SHP77 treated with DMSO at 0.1 percent for 48 hours (cell line): ENCODE measurements at places on chromosomes 3 and 15.

DNA sequence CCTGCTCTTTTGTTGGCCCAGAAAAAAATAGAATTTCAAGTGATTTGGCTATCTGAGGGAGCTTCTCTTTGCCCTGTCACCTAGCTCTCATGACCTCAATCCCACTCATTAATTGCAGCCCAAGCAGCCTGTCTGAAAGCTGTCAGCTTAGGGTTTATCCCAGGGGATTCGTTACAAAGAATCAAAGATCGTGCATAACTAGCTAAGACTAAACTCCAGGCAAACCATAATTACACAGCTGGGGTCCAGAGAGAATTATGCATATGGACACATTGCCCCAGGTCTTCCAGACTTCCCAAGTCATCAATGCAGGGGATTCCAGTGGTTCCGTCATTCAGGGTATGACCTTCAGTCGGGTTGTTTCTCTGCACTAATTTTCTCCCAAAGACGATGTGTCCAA, 91.6 kb upstream of the CBLB start:
- no peak for DNase-seq

DNA sequence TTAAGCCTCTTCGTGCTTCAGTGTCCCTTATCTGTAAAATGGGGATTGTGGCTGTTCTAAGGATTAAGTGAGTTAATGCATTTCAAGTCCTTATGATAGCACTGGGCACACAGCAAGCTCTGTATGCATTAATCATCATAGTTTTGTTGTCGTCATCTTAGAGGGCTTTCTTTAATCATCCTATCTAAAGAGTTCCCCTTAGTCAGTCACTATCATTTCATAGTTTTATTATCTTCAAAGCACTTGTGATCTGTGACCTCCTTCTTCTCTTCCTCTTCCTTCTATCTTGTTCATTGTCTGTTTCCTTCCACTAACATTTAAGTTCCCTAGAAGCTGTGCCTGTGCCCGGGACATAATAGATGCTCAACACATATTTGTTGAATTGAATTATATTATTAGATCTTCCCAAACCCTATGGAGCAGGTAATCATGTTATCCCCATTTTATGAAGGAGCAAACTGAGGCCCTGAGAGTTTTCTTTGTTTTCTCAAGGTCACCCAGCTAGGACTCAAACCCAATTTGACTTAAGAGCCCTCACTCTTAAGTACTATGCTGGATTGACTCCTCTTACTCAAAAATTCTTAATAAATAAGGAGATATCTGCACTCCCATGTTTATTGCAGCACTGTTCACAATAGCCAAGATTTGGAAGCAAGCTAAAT, 24.1 kb downstream of the DUOX2 start:
- no peak for DNase-seq

GRCh38 chr3:157667493-157667892, 164.3 kb upstream of the VEPH1 start:
- DNase-seq: no peak

GRCh38 chr3:160129459-160130061, 95.7 kb upstream of the C3orf80 start:
- no peak for DNase-seq

GRCh38 chr3:30393079-30393478, 213.3 kb upstream of the TGFBR2 start:
- DNase-seq: no peak

DNA sequence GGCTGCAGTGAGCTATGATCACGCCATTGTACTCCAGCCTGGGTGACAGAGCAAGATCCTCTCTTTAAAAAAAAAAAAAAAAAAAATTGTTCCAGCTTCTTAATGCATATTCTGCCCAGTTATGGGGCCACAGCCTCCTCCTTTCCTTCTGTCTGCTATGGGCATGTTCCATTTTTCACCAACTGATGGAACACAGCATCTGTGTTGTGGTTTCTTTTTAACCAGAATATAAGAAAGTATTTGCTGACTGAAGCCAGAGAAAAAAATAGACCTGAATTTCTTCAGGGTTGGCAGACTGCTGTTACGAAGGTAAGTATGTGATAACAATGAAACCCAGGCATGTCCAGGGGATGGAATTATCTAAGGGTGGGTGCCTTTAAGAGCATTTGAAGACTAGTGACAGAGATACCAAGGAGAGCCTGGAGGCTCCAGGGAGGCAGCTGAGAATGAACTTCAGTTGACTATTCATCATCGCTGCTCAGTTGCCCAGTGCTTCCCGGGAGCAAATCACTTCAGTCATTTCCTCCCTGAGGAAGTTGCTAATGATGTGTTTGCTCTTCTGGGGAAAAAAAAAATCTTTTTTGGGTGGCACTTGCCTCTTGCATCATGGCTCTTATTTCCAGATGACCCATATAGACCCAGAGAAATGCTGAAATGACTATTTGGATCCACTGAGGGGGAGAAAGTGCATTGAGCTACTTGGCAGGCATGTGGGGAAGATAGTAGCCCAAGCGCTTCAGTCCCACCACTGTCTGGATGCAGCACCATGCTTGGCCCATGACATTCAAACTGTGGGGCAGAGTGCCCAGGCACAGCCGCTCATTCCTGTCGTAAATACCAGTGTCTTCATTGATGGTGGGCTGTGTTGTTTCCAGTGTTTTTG, 14.5 kb downstream of the NCBP2 start:
- DNase-seq: no peak

DNA sequence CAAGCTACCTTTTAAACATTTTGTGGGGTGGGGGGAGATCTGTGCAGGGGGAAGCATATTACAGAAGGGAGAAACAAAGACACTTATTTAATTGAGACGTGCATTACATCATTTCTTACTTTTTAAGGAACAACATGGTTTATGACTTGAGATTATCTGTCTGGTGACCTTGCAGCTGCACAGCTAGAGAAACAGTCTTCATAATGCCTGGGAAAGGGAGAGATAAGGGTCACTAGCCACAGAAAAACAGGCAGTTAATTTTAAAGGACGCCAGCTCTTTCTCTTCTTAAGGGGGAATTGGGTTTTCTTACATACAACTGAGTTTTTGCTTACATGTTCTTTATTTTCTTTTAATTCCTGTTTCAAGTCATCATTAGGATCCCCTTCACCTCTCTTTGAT, 147.9 kb downstream of the SST start:
- no peak for DNase-seq

DNA sequence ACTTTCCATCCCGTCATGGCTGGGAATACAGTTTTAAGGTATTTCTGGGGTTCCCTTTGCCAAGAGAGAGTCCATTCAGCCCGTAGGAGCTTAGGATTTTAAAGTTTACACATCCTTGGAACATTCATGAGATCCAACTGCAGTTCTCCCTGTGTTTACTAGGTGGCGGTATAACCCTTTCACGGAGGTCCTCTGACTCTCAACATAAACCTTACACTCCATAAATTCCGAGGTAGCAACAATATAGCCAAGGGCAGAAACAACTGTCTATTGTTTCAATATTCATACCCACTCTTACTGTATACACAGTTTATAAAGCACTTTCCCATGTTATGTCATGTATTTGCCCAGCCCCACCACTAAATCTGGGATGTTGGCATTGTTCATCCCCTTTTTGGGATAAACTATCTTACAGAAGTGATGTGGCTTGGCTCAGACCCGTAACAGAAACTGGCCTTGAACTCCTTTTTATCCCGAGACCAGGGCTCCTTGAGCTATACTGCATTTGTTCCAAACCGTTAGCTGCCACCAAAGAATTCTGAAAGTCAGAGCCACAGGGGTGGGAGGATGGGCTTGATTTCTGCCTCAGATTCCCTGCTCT, 69.2 kb upstream of the COL6A5 start:
- DNase-seq: no peak

DNA sequence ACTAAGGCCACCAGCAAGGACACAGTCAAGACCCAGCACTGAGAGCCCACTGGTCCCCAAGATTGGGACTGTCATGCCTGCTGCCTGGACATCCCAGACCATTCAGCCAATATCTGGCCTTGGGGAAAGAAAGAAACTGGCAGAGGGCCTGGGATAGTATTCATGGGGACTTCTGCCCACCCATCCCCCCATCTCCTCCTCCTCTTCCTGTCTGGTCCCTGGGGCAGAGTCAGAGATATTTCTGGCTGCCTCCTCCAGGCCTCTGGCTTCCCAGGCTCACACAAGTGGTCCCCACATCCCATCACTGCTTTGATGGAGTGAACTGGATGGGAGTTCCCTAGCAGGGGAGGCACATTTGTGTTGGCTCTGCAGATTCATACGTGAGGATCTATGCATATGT, 4.2 kb upstream of the RASL12 start:
- DNase-seq: no peak

DNA sequence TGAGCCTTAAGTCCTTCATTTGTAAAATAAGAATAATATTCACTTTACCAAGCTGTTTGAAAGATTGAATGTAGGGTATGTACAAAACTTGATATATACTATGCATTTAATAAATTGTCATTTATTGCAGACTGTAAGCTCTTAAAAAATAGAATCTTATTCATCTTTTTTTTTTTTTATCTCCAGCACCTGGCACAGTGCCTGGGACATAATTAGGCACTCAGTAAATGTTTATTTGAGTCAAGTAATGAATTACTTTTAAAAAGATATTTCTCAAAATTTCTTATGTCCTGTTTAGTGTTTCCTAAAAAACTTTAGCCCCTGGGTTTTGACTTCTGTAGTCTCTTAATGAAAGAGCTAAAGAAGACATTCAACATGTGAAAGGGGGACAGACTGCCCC, 71.7 kb downstream of the TOP2B start:
- no peak for DNase-seq

GRCh38 chr3:100277255-100277800, 16.5 kb downstream of the TBC1D23 start:
- peak; percentile 46 for DNase-seq

- no peak for DNase-seq
Observed at GRCh38 chr15:39465843-39466749, 114.8 kb upstream of the THBS1 start.

DNA sequence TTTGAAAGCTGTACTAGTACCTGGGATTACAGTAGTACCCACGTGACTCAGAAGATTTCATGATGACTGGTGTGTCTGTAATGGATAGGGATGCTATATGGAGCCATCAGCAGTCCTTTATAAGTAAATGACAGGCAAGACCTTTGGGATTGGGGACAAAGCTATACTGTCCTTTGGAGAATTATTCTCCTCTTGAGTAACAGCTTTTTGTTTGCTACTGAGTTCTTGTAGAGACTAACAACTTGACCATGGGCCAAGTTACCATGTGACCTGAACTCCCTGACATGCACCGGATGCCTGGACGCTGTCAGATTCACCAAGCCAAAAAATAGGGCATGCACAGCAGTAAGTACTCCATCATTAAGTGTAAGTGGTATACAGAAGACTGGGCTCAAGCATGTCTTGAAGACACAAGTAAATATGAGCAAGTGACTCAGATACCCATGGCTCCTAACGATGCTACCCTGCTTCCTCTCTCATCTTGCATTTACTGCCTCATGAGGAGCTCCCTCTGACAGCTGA, 12.9 kb downstream of the SEC11A start:
- DNase-seq: no peak

- no peak for DNase-seq
Observed at GRCh38 chr3:37770336-37770735, 91.3 kb upstream of the CTDSPL start.

- no peak for DNase-seq
Observed at GRCh38 chr3:49198161-49198560, 26.8 kb downstream of the KLHDC8B start.

DNA sequence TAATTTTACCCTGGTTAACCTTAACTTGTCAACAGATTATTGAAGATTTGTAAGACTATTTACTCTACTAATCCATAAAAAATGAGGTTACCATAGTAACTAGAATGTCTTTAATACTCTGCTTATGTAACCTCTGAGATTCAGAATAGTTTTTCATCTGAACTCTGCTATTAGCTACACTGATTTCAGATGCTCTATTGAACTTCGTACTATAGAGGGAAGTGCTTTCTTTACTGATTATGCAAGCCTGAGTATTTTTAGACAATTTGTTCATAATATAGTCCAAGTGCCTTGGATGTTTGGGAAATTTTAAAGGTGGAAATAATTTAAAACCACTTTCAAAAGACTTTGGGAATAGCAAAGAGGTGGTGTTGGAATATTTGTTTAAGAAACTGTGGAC, 107.9 kb upstream of the GBE1 start:
- no peak for DNase-seq

GRCh38 chr3:187403768-187404288, 35.6 kb downstream of the RTP4 start:
- no peak for DNase-seq

GRCh38 chr3:50444213-50444612, 59.2 kb downstream of the CACNA2D2 start:
- no peak for DNase-seq

DNA sequence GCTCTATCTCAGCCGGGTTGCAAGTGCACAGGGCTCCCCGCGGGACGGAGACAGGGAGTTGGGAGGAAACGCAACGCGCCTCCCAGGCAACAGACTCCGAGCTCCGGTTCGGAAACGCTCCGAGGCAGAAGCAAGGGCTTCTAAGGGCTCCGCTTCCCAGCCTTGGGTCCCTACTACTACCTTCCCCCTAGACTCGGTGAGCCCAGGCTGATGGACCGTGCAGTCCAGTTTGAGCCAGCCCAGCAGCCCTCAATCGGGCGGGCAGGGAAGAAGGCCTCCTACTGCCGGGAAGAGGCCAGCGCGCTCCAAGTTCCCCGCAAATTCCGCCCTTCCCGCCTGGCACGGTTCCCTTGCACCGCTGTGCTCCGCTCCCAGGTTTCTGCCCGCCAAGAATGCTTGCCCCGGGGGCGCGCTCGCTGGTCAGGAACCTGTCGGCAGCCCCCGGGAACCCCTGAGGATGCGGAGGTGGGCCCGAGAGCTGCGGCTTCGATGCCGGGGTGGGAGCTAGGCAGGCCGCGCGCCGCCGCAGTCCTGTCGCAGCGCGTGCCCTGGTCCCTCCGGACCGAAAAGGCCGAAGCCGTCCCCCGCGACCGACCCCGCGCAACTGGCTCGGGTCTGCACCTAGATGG, 728 bp downstream of the TRANK1 start:
- no peak for DNase-seq

- no peak for DNase-seq
Observed at GRCh38 chr15:100341750-100342560, at the start of gene ADAMTS17. TSS of gene ADAMTS17 (minus strand) at chr15:100341975. CDS start at chr15:100341899, 76 bp downstream.

- no peak for DNase-seq
Observed at GRCh38 chr3:197260491-197261163, 37.8 kb downstream of the DLG1 start.

- no peak for DNase-seq
Observed at GRCh38 chr15:55394694-55395093, 13.5 kb downstream of the CCPG1 start.

GRCh38 chr3:170635385-170635735, 49.5 kb upstream of the SLC7A14 start:
- no peak for DNase-seq
